Activated naive CD4-positive, alpha-beta T cell treated with anti-CD3 and anti-CD28 coated beads for 36 hours (primary cell): ENCODE measurements at places on chromosomes 11 and 22. TPM values are rescaled to one million over a fixed set of nuclear protein-coding genes. Genes with fewer than 3 reads are reported as not detected.

GRCh38 chr22:43811777-43812148 is 342 bp downstream of the EFCAB6 start:
- no peak for DNase-seq

DNA sequence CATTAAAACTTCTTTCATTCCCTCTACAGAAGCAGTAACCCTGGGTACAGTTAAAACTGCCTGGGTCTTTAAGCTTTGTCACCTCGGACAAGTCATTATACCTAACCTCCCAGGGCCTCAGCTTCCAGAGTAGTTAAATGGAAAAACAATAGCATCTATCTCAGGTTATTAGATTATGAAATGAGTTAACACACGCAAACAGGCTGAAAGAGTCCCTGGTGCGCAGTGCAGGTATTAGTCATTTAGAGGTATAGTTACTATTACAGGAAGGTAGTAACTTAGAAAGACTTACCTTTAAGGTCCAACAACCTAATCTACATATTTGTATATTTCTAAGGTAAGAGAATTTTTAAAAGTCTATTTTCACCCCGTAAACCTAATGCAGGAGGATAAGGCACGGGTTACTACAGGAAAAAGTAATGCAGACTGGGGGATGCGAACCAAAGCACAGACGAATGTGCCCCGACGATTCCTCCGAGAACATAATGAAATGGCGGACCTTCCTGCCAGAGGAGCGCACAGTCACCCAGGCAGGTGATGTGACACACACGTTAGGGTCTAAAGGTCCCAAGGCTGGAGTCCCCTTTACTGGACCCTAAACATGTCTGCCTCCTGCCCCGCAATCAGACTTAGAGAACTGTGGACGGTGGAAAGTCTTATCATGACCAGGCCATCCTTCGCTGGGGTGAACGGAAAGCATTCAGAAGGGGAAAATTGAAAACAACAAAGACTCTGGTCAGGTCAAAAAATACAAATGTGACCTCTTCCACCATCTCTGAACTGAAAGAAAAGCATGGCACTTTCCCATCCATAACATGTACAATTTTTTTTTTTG is 1.3 kb downstream of the NAP1L4 start:
- DNase-seq, result peak; percentile 80

DNA sequence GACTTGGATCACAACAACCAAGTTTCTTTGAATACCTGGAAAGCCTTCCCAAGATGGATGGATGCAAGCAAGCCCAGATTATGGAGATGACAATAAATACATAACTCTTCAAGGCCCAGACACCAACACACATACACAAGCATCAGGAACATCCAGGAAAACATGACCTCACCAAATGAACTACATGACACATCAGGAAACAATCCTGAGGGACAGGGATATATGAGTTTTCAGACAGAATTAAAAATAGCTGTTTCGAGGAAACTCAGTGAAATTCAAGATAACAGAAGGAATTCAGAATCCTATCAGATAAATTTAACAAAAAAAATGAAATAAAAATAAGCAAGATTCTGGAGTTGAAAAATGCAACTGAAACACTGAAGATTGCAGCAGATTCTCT is 659.4 kb downstream of the METTL15 start:
- no peak for DNase-seq

The NXPE2 gene
- total RNA-seq, result not detected

DNA sequence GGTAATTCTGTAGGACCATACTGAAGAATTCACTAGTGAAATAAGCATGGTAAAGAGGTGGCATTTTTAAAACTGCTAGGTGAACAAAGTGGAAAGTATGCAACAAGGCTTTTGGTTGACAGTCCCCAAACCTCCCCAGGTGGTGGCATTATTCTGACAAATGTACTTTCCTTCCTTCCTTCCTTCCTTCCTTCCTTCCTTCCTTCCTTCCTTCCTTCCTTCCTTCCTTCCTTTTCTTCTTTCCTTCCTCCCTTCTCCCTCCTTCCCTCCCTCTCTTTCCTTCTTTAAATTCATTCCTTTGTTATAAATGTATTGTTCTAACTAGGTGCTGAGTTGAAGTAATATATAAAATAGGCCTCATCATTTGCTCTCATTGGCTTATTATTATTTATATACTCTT is 284.7 kb upstream of the ANO5 start:
- DNase-seq, result no peak

The CRYBB3 gene
- total RNA-seq, result not detected

The P4HA3 gene
- total RNA-seq, result not detected

The HTR3A gene
- not detected for total RNA-seq

- peak; percentile 15 for DNase-seq
These were observed 127.1 kb downstream of the SLC1A2 start for GRCh38 chr11:35292279-35292678.

- no peak for DNase-seq
These were observed 6.9 kb downstream of the FGF19 start for GRCh38 chr11:69696749-69697468.

DNA sequence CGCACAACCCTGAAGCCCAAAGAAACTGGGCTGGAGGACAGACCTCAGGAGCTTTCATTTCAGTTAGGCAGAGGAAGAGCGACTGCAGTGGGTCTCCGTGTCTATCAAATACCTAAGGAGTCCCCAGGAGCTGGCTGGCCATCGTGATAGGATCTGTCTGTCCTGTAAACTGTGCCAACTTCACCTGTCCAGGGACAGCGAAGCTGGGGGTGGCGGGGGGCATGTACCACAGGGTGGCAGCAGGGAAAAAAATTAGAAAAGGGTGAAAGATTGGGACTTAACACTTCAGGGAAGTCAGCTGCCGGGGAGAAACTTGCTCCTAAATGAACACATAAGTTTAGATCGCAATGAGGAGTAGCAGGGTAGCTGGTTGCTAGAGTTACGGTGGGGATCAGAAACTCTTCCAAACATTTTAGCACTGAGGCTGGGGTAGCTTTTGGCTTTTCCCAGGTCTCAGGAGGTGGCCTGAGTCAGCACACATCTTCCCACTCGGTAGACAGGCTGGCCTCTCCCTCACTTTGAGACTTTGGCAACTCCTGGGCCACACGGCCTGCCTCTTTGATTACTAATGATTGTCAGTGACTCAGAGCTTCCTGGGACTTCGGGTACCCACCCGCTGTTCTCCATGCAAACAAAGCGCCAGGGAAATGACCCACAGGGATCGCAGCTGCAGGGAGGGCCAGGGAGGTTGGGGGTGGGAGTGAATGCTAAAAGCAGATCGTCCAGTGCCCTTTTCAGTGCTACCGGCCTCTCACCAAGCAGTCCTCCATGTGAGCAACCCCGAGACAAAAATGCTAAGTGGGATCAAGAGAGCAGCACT is 2.9 kb upstream of the MTFP1 start:
- DNase-seq, result peak; percentile 59

DNA sequence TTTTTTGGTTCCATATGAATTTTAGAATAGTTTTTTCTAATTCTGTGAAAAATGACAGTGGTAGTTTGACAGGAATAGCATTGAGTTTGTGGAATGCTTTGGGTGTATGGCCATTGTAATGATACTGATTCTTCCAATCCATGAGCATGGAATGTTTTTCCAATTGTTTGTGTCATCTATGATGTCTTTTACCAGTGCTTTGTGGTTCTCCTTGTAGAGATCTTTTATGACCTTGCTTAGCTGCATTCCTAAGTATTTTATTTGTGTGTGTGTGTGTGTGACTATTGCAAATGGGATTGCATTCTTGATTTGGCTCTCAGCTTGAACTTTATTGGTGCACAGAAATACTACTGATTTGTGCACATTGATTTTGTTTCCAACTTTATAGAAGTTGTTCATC is 3.0 kb upstream of the CSF2RB start:
- no peak for DNase-seq

The NTM gene
- total RNA-seq, result not detected

DNA sequence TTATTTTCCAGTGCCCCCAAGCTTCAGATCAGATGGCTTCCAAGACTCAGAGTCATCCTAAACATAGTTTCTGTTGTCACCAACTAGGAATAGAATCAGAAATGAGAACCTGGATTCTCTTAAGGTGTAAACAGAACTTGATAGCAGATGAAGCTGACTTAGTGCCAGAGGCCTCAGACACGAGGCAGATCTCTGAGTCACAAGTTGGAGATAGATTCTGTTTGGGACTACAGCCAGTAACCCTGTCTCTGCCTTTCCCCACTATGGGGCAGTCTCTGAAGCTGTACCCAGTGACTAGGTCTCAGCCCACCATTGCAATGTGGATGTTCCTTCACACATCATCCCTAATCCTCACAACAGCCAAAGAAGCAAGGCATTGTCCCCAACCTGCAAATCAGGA is 25.4 kb downstream of the NEU3 start:
- no peak for DNase-seq

DNA sequence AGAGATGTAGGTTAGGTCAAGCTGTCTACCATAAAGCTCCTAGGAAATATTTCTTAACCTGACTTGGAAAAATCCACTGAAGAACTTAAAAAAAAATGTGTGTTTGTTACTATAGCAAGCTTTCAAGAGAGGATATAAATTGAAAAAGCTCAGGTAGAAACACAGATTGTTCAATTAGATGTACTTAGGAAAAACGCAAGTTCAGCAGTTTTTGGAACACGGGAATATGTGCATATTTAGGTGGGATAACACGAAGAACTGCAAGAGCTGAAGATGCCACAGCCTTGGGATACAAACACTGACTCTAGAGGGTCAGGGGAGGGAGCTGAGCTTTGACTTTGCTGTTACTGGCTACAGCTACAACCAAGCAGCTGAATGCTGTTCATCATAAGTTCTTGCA is 77.8 kb upstream of the FSHB start:
- DNase-seq, result no peak
